ENCODE measurements at places on chromosomes 1 and 21.

DNA sequence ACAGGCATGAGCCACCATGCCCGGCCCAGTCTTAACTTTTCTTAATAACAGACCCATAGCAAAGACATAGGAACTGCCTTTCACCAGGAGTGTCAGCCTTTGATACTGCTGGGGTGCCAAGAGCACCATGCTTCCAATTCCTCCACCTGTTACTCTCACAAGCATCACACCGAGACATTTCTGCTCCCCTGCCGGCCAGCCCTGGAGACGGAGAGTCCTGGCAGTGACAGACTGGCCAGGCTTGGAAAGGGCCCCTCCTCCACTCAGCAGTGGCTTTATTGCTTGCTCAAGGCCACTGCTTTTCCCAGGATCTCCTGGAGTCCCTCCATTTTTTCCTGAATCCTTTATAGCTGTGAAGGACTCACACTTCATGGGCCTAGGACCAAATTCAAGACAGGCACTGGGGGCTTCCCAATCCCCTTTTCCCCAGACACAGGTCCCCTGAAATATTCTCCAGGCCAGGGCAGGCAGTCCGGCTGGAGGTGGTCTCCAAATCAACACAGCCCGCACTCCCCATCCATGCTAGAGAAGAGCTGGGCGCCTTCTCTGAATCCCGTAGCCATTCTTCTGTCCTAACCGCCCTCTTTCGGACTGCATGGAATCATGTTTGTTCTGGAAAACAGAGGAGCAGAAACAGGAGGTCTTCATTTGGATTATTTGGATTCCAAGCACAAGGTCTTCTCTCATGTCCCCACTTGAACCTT lies 25.5 kb upstream of the PTPRF start:
- DNase-seq, result no peak

GRCh38 chr1:29708796-29709703 lies 472.7 kb downstream of the PTPRU start:
- no peak for DNase-seq

- no peak for DNase-seq
These were observed 5.9 kb upstream of the VCAM1 start for GRCh38 chr1:100713626-100714025.

GRCh38 chr1:236388332-236388731 lies 5.8 kb upstream of the EDARADD start:
- DNase-seq, result no peak

GRCh38 chr1:229221106-229222019 lies 49.5 kb upstream of the RAB4A start:
- DNase-seq, result no peak

- DNase-seq, result no peak
These were observed 40.5 kb upstream of the FHAD1 start for GRCh38 chr1:15206418-15207030.

DNA sequence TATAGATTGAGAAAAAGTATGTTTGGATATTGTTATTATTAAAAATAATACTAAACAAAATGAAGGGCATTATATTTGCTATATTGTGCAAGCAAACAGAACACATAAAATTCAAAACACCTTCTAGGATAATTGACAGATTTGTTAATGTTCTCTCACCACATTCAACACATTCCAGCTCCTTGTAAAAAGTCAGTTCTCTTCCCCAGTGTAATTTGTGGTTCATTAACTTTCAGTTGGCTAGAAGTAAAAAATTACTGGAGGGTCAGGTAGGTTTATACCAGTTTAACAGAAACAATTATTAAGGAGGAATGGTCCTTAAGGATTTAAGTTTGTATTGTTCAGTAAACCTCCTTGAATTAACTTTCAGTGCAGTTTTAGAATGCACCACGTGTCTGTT lies 1235.3 kb upstream of the ADGRL2 start:
- no peak for DNase-seq

- DNase-seq, result no peak
These were observed 27.0 kb upstream of the FMO2 start for GRCh38 chr1:171158096-171158495.

- DNase-seq, result no peak
These were observed 61.0 kb downstream of the RUNX1 start for GRCh38 chr21:34988139-34988538.

DNA sequence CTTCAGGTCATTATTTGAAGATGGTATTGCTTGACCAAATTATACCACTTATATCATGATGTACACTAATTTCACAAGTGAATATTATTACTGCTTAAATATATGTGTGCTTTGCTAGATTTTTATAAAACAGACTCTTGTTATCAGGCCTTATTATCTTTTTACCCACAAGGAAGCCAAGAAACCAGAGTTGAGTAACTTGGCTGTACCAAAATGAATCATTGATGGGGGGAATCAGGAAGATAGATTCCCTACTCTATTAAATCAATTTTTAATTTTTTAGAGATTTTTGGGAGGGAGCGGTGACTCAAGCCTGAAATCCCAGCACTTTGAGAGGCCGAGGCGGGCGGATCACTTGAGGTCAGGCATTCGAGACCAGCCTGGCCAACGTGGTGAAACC lies 16.0 kb upstream of the SCCPDH start:
- no peak for DNase-seq

DNA sequence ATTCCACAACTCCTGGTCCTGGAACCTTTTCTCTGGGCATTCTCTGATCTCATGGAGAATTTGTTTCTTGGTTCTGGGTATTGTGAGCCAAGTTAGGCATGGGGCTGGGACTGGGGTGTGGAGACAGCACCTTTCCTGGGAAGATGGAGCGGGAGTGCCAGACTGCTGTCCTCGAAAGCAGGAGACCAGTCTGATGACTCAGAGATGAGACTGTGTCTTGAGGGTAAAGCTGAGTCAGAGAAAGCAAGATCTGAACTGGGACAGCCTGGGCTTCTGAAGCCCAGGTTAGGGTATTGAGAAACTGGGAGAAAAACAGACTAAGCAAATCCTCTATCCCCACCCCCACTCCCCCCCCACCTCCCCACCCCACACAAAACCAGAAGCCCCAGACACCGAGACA lies 2.2 kb upstream of the KANK4 start:
- no peak for DNase-seq

GRCh38 chr1:240189386-240189989 lies 97.8 kb downstream of the FMN2 start:
- DNase-seq, result no peak

DNA sequence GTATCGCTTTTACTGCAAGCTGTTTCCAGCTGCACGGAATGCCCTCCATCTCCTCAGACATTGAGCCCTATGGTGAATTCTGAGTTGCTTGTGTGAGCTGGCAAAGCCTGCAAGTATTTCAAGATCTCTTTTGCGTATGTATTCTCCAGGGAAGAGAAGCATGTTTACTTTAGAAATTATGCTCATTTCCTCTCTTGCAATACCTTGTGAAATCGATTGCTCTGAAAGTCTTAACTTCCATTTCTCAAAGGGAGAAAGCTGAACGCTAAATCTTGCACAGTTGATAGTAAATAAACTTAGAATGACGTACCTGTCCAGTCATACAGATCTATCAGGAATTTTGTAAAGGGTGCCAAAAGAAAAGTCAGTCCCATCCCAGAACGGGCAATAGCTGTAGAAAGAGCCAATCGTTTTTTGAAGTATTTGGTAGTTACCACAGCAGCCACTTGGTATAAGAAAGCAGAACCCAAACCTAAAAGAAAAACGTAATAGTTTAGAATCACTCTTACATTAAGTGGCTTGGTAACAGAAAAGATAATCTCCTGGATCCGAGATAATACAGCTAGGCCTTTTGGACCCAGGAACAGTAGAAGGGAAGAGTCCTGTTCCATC lies 10.0 kb downstream of the SLC16A4 start:
- DNase-seq, result no peak

DNA sequence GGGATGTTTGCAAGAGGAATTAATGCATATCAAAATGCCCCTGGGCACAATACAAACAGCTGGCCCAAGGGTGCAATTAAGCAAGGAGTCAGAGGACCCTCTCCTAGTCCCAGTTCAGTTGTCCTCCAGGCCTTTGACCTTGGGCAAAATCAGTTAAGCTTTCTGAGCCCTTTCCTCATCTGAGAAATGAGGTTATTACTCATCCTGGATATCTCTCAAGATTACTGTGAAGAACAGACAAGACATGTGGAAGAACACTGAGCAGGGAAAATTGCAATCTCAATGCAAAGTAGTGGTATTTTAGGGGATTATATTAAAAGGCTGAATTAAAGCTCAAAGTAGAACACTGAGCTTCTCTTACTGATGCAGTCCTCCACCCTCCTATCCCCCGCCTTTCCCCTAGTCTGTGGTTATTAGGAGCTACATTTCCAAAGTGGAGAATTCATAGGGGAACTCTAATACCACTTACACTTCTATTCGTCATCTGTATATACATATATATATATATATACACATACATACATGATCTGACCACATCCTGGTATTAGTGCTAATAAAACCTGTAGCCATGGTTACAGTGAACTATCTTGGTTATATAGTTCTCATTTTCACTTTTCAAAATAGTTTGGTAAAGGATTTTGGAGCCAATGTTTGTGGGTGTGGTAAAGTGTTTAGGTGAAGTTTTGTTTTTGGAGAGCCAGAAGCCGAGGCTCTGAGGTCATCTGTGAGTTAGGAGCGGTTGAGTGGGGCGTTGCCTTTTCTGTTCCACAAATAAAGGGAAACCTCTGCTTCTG lies 18.1 kb downstream of the KIAA0040 start:
- DNase-seq, result no peak

- DNase-seq, result no peak
These were observed 544.0 kb downstream of the PTBP2 start for GRCh38 chr1:97265630-97266029.

DNA sequence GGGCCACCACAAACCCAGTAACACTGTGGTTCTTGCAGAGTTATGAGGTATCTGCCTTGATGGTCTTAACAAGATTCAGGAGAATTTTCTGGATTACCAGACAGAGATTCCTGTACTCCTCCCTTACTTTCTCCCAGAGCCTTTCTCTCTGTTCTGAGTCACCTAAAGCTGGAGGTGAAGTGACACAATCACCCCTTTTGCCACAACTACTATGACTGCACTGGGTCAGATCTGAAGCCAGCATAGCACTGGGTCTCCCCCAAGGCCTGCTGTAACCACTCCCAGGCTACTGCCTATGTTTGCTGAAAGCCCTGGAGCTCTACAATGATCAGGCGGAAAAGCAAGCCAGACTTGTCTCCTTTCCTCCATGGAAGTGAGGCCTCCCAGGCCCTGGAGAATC lies 156.7 kb upstream of the NEGR1 start:
- DNase-seq, result no peak

- DNase-seq, result no peak
These were observed 104.6 kb downstream of the TGFBR3 start for GRCh38 chr1:91781371-91781825.

- DNase-seq, result no peak
These were observed 33.4 kb downstream of the RGS4 start for GRCh38 chr1:163102590-163102989.

DNA sequence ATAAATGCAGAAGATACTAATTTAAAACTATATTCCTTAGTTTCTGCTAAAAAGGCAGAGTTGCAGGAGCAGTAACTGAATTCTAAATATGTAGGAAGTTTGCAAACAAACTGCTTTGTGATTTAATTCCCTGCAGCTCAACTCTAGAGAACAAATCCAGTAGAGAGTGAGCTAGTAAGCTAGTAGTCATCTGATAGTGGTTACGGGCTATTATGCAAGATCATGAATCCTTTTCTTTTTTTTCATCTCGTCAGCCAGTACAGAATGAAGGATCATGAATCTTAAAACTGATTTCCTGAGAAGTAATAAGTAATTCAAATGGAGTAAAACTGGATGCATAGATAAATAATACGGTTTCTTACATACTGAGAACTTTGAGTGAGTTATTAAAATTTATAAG lies 3.3 kb downstream of the DPH5 start:
- DNase-seq, result no peak

- no peak for DNase-seq
These were observed 6.7 kb downstream of the KCNJ15 start for GRCh38 chr21:38263493-38263892.

DNA sequence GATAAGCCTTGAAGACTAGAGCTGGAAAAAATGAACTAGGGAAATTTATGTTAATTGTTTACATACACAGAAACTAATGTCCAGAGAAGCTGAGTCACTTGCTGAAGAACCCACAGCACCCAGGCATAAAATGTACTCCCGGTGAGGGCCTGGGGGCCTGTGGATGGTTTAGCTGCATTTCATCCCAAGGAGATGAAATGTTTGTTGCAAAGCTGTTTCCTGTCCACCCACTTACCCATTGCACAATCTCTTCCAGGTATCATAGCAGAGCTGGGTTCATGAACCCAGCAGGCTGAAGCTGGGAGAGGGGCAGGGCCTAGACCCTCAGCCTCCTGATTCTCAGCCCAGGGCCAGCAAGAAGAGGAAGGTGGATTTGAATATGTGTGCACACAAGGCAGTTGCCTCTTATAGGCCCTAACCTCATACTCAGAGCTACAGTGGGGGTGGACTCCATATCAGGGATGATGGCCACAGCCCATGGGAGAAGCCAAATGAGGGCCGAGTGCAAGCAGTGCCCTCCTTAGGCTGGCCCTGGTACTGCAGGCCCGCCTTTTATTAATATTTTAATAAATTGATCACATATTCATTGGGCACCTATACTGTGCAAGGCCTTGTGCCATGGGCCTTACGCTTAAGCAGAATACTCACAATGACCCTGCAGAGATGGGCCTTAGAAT lies 110.8 kb downstream of the LACTBL1 start:
- DNase-seq, result no peak

GRCh38 chr21:34336245-34336644 lies 27.6 kb upstream of the KCNE2 start:
- no peak for DNase-seq

DNA sequence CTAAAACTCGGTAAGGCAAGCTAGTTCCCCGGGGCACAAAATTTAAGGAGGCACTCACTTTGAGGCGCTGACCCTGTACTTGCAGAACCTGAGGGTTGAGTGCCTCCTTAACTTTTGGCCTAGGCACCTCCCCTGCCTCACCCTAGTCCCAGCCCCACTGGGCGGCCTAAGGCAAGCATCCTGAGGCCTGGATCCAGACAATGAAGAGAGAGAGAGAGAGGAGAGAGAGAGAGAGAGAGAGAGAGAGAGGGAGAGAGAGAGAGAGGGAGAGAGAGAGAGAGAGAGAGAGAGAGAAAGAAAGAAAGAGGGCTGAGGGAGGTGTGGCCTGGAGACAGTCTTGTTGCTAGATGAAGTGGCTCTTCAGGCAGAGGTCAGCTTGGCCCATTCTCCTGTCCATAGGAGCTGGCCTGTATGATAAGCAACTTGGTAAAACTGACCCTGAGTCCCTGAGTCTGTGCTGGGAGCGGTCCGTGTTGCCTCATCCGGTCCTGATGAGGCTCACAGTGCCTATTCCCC lies 7.4 kb upstream of the LRRN2 start:
- no peak for DNase-seq

GRCh38 chr1:92969517-92969916 lies 8.3 kb upstream of the DIPK1A start:
- no peak for DNase-seq

GRCh38 chr1:160935527-160936258 lies 18.9 kb downstream of the ITLN2 start:
- DNase-seq, result no peak

Measured in T-helper 22 cell (primary cell).